ENCODE measurements at places on chromosomes 2 and 18.

- no peak for DNase-seq
Observed at GRCh38 chr2:229635371-229635680, 79.0 kb downstream of the DNER start.

DNA sequence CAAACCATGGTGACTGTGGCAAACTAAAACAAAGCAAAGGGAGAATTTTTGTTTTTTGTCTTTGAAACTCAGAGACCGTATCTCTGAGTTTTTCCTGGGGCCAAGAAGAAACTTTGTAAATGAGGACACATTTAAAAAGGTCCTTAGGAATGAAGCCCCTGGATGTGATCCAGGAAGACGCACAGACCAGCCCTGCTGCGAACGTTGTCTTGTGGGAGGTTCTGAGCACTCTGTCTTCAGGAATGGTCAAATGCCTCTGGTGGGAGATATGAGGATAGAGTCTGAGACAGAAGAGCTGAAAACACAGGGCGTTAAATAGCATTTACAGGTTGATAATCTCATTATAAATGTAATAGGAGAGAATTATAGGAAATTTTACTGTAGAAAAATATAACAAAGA lies 893.5 kb upstream of the KLHL29 start:
- no peak for DNase-seq

GRCh38 chr18:57063601-57064103 lies 83.2 kb upstream of the BOD1L2 start:
- DNase-seq = no peak

DNA sequence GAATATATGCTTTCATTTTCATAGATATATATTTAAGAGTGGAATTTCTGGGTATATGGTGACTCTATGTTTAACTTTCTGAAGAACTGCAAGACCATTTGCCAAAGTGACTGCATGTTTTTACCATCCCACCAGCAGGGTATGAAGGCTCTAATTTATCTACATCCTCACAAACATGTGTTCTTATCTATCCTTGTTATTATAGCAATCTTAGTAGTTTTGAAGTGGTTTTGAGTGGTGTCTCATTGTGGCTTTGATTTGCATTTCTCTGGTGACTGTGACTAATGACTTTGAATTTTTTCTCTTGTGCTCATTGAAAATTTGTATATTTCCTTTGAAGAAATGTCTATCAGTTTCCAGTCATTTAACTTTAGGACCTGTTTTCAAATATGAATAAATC lies 310.2 kb upstream of the NRP2 start:
- no peak for DNase-seq

DNA sequence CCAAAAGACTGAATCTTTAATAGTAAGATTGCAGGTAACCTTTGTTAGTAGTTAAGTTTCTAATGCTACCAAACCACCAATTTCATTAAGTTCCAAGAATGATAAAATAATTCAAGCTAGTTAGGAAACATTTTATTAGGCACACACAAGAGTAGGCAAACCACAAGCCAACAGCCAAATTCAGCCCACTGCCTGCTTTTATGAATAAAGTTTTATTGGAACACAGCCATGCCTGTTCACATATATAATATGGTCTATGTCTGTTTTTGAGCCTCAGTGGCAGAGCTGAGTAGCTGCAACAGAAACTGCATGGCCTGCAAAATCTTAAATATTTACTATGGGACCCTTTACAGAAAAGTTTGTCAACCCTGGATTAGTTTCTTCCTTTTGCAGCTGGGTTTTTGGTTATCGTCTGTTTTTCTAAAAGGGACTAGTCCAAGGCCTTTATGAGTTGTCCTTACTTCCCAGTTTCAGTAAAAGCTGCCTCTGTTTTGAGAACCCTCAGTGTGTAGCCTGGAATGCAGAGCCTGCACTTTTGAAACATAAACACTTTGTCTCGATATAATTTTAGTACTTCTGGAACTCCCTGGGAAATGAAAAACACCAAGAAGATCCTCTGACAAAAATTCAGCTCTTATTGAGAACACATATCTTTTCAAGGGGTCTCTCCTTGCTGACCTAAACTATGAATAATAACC lies 39.1 kb downstream of the FRZB start:
- DNase-seq = no peak

- DNase-seq = no peak
Observed at GRCh38 chr2:8819194-8819593, 18.2 kb downstream of the KIDINS220 start.

DNA sequence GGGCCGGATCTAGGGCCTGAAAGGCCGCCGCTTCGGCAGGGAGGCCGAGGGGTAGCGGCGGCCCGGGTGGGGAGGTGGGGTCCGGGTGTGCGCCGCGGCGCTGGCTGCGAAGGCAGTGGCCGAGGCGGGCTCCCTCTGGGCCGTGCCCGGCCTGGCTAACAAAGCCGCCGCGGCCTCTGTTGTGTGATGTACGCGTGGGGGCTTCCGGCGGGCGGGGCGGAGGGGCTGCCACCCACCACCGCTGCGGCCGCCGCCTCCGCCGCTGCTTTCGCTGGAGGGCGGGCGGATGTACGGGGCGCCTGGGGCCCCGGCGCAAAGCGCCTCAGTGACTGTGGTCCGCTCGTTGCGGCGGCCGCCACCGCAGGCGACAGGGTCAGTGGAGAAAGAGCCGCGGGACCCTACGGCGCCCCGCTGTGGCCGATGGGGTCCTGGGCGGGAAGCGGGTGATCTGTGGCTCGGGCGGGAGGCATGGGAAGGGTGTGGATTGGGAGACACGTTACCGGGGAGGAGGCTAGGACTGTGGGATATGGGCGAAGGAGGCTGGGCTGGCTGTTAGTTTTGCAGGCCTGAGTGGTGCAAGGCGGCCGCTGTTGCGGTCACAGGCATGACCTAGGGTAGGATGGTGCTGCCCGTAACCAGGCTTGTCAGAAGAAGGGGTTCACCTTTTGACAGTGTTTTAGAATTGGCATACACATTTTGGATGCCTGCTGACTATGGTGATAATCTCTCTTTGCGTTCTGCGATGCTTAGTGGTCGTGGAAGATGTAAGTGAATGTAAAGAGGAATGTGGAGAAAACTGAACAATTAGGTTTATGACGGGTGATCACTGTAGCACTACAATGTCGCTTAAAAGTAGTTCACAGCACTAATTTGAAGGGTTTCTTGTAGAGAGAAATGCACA lies 662 bp downstream of the BZW1 start:
- no peak for DNase-seq

DNA sequence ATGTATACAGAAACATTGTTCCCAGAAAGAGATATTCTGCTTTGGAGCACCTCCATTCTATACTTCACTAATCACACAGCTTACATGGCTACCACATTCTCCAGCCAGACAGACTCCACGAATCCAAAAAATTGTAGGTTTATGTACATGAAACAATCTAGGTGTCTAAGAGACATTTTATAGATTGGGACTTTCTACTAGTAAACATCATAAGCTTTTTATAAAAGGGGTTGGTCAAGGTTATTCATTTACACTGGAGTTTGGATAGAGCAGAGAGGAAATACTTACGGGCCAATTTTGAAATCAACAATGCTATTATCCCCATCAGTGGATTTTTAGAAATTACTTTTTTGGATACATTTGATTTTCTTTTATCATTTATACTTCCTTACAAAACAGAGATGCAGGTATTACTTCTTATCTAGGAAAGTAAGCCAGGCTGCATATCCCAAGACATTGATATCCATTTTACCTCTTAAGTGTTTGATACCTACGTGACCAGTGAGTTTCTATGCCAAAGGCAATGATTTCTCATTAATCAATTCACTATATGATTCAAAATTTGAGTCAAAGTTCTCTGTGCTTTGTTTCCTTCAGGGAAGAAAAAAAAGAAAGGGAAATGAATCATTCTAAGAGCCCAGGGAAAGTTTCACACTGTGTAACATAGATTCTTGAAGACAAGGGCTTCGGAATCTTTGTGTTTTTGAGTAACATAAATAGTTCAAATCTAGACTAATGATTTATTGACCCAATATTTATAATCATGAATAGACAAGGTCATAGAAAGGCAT lies 140.5 kb downstream of the PTH2R start:
- no peak for DNase-seq

GRCh38 chr18:48877941-48878340 lies 72.8 kb downstream of the SMAD7 start:
- no peak for DNase-seq

DNA sequence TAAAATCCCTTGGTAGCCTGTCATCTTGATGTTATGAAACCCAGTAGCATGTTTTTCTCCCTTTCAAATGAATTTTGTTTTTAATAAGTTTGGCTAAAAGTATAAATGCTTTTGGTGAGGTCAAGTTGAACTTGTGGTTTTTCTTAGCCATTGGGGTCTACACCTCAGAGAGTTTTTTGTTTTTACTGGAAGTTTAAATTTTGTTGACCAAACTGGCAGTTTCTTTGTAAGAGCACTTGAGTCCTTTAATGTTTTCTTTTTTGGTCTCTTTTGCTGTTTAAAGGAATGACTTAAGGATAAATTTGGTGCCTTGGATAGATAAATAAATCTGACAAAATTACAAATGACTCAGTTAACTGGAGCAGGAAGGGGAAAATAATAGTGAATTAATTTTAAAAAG lies 577.3 kb downstream of the SATB2 start:
- no peak for DNase-seq

DNA sequence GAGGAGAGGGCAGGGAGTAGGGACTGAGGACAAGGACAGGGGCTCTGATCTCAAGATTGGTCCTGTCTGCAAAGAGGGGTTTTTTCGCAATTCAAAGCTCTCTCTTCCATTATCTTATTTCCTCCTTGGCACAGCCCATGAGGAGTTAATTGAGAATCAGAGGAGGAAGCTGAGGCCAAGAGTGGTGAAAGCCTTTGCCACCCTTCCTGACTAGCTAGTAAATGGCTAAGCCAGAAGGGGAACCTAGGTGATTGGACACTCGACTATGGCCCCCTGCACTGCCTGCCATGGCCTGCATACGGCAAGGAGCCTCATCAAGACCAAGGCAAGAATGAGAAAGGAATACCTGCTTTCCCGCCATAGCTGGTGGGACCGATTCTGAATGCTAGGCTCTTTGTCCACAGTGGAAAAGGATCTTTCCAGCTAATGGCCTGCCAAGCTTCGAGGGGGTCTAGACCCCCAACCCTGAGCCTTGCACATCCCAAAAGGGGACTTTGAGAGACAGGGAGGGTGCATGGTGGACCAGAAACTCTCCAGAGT lies 237.9 kb downstream of the HAUS1 start:
- DNase-seq = no peak

DNA sequence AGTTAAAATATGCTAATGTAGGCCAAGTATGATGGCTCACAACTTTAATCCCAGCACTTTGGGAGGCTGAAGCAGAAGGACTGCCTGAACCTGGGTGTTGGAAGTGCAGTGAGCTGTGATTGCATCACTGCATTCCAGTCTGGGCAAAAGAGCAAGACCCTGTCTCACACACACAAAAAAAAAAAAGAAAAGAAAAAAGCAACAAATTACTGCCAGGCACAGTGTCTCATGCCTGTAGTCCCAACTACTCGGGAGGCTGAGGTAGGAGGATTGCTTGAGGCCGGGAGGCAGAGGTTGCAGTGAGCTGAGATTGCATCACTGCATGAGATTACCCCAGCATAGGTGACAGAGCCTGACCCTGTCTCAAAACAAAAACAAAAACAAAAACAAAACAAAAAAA lies 110.6 kb downstream of the PRELID3A start:
- no peak for DNase-seq

DNA sequence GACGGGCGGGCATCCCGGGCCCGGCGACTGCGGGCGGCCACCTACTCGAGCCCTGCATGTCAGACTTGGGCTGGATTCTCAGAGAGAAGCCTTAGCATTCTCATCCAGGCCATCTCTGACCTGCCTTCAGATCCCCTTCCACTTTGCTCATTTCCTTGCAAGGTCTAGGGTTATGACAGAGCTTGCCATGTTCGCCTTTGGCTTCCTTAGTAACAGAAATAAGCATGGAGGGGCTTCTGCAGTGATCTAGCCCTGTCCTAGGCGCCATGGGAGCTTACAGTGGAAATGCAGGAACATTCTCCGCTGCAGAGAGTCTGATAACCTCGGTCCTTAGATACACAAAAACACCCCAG lies 632 bp upstream of the ACVR1 start:
- DNase-seq = no peak
